ENCODE measurements at places on chromosomes 12 and 14.

DNA sequence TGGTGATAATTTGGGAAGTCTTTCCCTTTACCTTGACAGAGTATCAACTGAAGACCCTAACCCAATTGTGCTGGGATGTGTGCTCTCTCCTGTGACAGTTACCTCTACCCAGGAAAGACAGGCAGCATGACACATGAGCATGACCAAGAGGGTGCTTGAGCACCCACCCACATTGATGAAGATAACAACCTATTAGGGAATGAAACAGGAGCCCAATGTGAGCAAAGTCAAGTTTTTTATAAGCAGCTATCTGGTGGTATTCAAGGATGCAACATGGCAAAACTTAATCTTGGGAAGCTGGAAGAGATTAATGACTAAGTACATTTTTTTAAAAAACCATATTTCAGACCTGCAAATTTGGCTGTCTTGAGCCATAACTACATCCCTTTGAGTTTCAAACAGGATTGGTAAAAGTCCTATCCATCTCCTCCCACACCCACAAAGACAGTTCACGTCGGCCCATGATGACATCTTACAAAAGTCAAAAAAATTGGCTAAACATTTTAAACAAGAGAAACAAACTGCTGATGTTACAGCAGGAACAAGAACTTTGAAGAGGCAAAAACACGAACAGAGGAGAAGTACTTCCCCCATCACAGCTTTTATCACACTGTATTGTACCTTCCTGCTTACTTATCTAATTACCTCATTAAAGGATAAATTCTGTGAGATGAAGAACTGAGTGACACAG, 60.3 kb downstream of the MED13L start:
- H3K36me3 ChIP-seq: no peaks in the 10 kb centered on the region
- no peak overlapping the region for H3K27ac ChIP-seq
- no peak for DNase-seq
- peaks cover 60% of the 10 kb centered on the region for H3K4me1 ChIP-seq
- no peak overlapping the region for H3K4me3 ChIP-seq

DNA sequence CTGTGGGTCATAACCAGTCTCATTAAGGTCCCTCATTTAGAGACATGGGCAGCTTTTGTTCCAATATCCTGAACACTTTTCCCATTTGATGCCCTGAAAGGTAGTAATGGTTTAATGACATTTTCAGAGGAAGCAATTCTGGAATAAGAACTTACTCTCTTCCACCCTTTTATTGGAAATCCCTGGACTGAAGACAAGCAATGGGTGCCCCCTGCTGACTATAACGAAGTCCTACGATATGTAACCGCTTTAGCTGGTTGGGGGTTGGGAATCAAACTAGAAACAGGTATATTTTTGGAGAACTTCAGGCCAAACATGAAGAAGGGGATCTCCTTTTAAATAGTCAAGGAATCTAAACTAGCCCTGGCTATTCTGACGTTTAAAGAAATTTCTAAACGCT, 20.5 kb downstream of the SARNP start:
- H3K27ac ChIP-seq: peak overlapping the region; percentile 81
- DNase-seq: no peak
- H3K27me3 ChIP-seq: no peaks in the 10 kb centered on the region
- H3K4me1 ChIP-seq: peaks cover 20% of the 10 kb centered on the region
- H3K4me3 ChIP-seq: no peak overlapping the region
- H3K36me3 ChIP-seq: peaks cover 95% of the 10 kb centered on the region

GRCh38 chr12:30000401-30000800, 216.7 kb upstream of the TMTC1 start:
- no peaks in the 10 kb centered on the region for H3K27me3 ChIP-seq
- no peaks in the 10 kb centered on the region for H3K4me1 ChIP-seq
- H3K36me3 ChIP-seq: no peaks in the 10 kb centered on the region
- H3K4me3 ChIP-seq: no peak overlapping the region
- no peak for DNase-seq

DNA sequence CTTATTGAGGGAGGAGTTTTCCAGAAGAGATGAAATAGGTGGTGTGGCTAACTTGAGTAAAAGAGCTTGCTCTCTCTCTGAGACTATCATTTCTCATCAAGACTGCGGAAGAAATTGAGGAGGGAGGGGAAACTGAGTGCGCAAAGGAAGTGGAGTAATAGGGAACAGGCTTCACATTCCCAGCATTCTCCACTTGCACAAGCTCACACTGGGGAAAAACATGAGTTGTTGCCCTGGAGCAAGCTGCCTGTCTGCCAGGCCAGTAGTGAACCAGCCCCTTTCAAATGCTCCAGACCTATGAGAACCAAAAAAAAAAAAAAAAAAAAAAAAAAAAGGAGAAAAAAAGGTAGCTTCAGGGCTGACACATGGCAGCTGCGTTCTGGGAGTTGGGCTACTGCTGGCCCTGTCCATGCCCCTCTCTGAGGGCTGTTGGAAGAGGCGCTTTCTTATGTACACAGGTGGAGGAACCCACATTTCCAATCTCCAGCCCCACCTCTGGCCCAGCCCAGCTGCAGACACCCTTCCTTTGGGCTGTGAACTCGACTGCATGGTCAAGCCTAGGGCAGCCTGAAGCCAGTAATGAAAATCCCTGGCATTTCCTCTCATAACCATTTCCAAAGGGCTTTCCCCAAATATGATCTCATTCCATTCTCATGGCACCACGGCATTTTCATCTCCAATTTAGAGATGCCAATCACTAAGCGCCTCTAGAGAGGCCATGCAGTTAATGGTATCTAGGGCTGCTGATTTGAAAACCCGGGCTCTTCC, 32.5 kb upstream of the EMP1 start:
- H3K4me1 ChIP-seq: peaks cover 25% of the 10 kb centered on the region
- no peak for DNase-seq
- no peak overlapping the region for H3K27ac ChIP-seq
- H3K36me3 ChIP-seq: no peaks in the 10 kb centered on the region

DNA sequence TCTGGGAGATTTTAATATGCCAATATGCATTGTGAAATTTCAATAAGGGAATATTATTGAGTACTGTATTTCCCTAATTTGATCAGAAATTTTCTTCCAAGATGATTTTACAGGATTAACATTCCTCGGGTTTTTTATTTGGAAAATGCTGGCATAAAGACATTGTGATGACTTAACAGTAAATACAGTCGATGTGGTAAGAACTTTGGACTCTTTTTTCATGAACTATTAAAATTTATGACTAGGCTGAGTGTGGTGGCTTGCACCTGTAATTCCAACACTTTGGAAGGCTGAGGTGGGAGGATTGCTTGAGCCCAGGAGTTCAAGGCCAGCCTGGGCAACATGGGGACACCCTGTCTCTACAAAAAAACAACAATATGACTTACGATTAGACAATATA, 197.1 kb upstream of the RASSF8 start:
- no peak overlapping the region for H3K27ac ChIP-seq
- H3K27me3 ChIP-seq: no peaks in the 10 kb centered on the region
- no peaks in the 10 kb centered on the region for H3K36me3 ChIP-seq
- no peaks in the 10 kb centered on the region for H3K4me1 ChIP-seq
- no peak for DNase-seq

- H3K36me3 ChIP-seq: no peaks in the 10 kb centered on the region
- no peak for DNase-seq
- H3K27ac ChIP-seq: peak overlapping the region; percentile 66
- no peak overlapping the region for H3K4me3 ChIP-seq
- H3K27me3 ChIP-seq: no peaks in the 10 kb centered on the region
Measured at GRCh38 chr12:104738776-104739642, 219.1 kb downstream of the SLC41A2 start.

- H3K36me3 ChIP-seq: no peaks in the 10 kb centered on the region
- no peak overlapping the region for H3K27ac ChIP-seq
- no peak overlapping the region for H3K4me3 ChIP-seq
- DNase-seq: no peak
Measured at GRCh38 chr12:53120685-53121525, 17.6 kb downstream of the SOAT2 start.

- H3K27me3 ChIP-seq: peaks cover 2% of the 10 kb centered on the region
- no peaks in the 10 kb centered on the region for H3K4me1 ChIP-seq
- H3K27ac ChIP-seq: no peak overlapping the region
- H3K4me3 ChIP-seq: no peak overlapping the region
Measured at GRCh38 chr14:95236221-95236620, 78.9 kb upstream of the DICER1 start.

GRCh38 chr12:124305776-124306685, 11.1 kb downstream of the RFLNA start:
- H3K27me3 ChIP-seq: no peaks in the 10 kb centered on the region
- H3K36me3 ChIP-seq: no peaks in the 10 kb centered on the region
- no peak for DNase-seq
- no peak overlapping the region for H3K27ac ChIP-seq

GRCh38 chr14:76208340-76208739, 56.6 kb downstream of the GPATCH2L start:
- H3K27me3 ChIP-seq: no peaks in the 10 kb centered on the region
- no peak for DNase-seq
- no peak overlapping the region for H3K27ac ChIP-seq
- H3K36me3 ChIP-seq: peaks cover 39% of the 10 kb centered on the region
- H3K4me1 ChIP-seq: peaks cover 2% of the 10 kb centered on the region

GRCh38 chr14:77026930-77027537, 1.5 kb downstream of the IRF2BPL start:
- H3K27ac ChIP-seq: peak overlapping the region; percentile 76
- H3K4me1 ChIP-seq: peaks cover 68% of the 10 kb centered on the region
- peaks cover 46% of the 10 kb centered on the region for H3K36me3 ChIP-seq
- DNase-seq: peak; percentile 70
- H3K4me3 ChIP-seq: peak overlapping the region; percentile 88

DNA sequence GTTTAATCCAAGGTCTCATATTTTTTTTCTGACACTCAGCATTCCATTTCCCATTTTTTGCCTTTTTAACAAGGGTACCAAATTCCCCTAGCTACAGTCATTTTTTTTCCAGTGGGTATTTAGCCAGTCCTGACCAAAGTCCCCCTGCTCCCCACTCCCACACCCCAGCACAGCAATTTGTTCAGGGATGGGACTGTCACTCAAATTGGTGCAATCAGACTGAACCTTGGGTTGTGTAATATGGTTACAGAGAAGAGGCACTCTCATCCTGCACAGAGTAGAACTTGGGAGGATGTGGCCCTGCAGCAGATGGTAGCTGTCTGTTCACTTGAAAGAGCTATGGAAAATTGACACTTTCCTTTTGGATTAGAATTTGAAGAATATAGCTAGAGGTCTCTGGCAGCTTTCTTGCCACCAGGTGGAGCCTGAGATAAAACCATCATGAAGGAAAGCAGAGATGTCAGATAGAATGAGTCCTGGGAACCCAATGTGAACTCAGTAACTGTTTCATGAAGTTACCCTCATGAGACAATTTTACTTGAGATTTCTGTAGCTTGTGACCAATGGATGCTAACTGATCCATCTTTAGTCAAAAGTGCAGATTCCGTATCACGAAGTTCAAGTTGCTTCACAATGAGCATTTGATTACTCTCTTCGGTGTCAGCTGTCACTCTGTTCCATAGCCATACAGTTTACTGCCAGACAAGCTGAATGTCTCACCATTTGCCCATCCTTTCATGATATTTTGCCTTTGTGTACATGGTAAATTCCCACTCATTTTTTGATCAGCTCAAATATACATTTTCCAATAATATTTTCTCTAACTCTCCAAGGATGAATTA, 394.0 kb upstream of the SYT1 start:
- H3K4me3 ChIP-seq: no peak overlapping the region
- no peaks in the 10 kb centered on the region for H3K4me1 ChIP-seq
- DNase-seq: no peak
- no peaks in the 10 kb centered on the region for H3K27me3 ChIP-seq
- H3K27ac ChIP-seq: no peak overlapping the region

- no peaks in the 10 kb centered on the region for H3K36me3 ChIP-seq
- no peaks in the 10 kb centered on the region for H3K4me1 ChIP-seq
- no peak overlapping the region for H3K27ac ChIP-seq
- no peak for DNase-seq
- H3K27me3 ChIP-seq: peaks cover 3% of the 10 kb centered on the region
Measured at GRCh38 chr14:78292003-78292402, 121.8 kb downstream of the NRXN3 start.

DNA sequence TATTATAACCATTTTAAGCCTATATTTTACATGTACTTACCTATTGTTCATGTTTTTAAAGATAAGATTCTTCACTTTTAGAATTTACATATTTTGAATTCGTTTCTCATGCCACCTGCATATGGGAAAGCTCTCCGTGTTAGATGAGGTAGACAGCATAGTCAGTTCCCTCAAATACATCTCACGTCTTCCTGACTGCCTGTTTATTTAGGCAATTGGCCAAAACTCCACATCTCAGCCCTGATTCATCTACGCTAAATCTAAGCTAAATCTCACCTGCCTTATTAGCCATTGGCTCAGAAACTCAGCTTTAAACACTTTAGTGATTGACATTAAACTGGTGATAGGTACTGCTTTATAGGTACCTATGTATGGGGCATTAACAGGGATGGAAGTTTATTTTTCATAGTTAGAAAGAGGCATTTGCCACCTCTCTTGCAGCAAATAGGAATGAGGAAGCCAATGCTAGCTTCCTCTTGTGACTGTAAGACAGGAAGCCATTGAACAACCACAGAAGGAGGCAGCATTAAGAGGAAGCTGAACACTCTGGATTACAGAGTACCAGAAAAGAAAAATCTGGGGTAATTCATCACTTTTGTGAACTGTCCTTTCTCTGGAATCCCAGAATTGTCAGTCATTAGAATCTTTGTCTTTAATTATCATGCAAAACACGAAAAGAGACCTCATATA, 111.9 kb downstream of the LRFN5 start:
- H3K4me1 ChIP-seq: peaks cover 8% of the 10 kb centered on the region
- no peaks in the 10 kb centered on the region for H3K27me3 ChIP-seq
- DNase-seq: no peak
- no peaks in the 10 kb centered on the region for H3K36me3 ChIP-seq
- H3K27ac ChIP-seq: no peak overlapping the region

- no peaks in the 10 kb centered on the region for H3K27me3 ChIP-seq
- peaks cover 66% of the 10 kb centered on the region for H3K36me3 ChIP-seq
- H3K4me1 ChIP-seq: no peaks in the 10 kb centered on the region
- no peak overlapping the region for H3K4me3 ChIP-seq
Measured at GRCh38 chr14:103738701-103739451, 23.3 kb downstream of the ZFYVE21 start.
